T-helper 9 cell (primary cell): ENCODE measurements at places on chromosomes 5 and 9.

DNA sequence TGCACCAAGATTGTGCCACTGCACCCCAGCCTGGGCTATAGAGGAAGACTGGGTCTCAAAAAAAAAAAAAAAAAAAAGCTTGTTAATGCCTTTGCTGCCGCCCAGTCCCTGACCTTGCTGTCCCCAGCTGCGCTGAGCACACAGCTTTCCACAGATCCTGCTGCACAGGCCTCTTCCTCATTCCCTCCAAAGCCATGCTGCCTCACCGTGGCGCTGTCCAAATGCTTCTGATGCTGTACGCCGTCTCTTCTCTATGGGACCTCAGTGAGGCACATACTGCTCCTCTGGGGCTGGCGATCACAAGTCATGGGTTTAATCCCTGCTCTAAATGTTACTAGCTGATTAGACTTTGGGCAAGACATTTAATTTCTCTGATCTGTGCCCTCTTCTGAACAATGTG is 234.1 kb downstream of the FBXL7 start:
- DNase-seq = no peak

DNA sequence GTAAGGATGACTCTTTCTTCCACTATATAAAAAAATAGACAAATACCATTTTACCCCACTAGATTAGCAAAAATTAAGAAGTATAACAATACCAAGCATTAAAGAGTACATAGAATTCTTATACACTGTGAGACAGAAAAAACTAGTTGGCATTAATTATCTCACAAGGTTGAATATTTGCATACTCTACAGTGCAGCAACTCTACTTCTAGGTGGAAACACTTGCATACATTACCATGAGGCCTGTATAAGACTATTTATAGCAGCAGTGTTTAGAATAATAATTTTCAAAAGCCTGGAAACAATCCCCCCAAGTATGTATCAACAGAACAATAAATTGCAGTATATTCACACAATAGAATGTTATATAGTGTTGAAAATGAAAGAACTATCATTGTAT is 19.0 kb upstream of the PURA start:
- DNase-seq = no peak

DNA sequence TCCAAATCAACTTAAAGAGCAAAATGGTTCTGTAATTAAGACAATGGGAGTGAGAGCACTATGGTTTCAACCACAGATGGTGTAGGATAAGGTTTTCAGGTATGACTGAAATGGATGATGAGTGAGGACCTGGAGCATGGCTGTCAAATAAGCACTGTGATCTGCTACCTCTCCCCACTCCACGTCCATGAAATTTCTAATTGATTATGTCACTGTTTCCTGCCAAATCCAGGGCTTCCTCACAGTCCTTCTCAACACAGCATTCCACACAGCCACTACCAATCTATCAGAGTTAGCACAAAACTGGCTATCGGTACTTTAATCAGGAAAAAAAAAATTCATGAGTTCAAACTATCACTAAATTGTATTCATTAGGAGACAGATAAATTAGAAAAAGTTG is 420.4 kb upstream of the WWC1 start:
- no peak for DNase-seq

DNA sequence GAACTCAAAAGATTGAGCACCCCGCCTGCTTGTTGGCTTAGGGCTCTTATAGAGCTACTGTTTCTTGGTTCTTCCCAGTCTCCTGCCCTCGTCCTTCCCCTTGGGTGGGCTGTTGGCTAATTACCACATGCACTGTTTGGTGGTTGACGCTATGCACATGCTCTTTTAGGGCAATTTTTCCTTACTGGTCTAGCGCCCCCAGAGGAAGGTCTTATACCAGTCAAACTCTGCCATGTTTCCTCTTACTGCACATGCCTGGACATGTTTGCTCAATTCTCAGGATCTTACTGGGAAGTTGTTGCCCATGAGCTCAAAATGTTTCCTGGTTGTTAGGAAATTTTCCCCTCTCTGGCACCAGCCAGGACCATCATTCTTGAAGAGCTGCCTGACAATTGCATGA is 101.9 kb downstream of the SLC28A3 start:
- no peak for DNase-seq

DNA sequence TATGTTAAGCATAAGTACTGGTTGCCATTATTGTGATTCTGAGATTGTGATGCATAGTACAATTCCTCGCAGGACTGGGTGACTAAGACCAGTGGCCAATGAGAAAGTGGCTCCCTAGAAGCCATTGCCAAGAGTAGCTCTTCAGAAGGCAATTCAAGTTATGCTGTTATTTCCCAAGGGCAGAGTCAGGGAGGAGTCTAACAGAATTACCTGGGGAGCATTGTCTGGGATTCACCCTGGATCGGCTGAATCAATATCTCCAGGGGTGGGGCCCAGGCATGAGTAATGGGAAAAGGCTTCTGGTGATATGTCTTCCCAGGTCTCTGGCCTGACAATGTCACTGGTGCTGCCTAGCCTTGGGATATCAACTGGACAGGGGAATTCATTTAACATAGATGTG is 10.9 kb upstream of the ARHGEF28 start:
- no peak for DNase-seq

GRCh38 chr5:109252731-109253130 is 157.0 kb downstream of the PJA2 start:
- no peak for DNase-seq

GRCh38 chr5:82151204-82151603 is 127.0 kb downstream of the RPS23 start:
- no peak for DNase-seq

- no peak for DNase-seq
Observed at GRCh38 chr5:78753093-78753531, 104.5 kb upstream of the LHFPL2 start.

GRCh38 chr9:6757132-6757455 is 679 bp upstream of the KDM4C start:
- DNase-seq = peak; percentile 60

GRCh38 chr5:159971931-159972461 is 36.9 kb upstream of the TTC1 start:
- no peak for DNase-seq

DNA sequence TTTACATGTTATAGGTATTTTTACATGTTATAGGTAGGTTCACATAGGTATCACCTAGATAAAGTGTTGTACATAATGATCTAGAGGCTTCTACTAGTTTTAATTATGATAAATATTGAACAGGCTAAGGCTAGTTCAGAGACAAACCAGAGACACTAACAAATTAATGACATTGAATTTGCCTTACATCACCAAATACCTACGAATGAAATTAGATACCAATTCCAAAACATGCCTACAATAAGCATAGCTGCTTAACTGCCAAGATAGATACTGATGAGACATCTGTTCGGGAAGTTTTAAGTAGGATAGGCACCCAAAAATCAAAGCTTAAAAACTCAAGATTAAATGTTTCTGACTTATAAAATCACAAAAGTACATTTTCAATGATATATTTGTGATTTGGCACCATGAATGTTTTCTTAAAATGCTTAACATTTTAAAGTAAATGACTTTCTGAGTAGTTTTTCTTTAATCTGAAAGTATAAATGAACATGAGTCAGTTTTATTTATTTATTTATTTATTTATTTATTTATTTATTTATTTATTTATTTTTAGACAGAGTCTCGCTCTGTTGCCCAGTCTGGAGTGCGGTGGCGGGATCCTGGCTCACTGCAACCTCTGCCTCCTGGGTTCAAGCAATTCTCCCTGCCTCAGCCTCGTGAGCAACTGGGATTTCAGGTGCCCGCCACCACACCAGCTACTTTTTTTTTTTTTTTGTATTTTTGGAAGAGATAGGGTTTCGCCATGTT is 703.1 kb upstream of the ARRDC3 start:
- DNase-seq = no peak

DNA sequence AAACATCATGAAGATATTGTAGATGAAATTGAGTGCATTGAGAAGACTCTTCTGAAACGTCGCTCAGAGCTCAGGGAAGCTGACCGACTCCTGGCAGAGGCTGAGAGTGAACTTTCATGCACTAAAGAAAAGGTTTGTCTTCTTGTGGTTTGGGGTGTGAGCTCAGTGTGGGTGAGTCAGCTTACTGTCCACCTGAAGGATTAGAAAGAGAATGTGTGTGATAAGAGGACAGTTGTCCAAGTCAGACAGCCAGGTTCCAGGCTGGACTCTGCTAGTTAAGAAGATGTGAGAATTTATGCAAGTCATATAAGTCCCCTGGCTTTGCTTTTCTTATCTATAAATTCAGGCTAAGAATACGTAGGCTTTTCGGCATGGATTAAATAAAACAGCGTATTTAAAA is 46.9 kb downstream of the RAB14 start:
- no peak for DNase-seq

DNA sequence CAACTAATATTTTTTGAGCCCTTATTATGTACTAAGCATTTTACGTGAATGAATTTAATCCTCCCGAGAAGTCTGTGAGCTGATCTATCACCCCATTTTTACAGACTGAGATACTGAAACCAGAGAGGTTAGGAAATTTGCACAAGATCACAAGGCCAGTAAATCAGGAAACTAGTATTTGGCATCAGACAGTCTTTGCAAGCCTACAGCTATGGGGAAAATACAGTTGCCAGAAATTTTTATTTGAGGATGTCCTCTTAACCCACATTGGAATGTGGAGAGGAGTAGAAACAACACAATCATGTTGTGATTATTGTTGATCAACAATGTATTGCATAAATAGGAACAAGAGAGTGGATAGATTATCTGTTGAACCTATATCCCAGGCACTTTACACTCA is 2.3 kb upstream of the SLC46A2 start:
- DNase-seq = no peak

GRCh38 chr9:12817702-12818101 is 42.9 kb downstream of the LURAP1L start:
- DNase-seq = no peak

- no peak for DNase-seq
Observed at GRCh38 chr5:93153461-93153860, 427.6 kb downstream of the NR2F1-AS1 start.

DNA sequence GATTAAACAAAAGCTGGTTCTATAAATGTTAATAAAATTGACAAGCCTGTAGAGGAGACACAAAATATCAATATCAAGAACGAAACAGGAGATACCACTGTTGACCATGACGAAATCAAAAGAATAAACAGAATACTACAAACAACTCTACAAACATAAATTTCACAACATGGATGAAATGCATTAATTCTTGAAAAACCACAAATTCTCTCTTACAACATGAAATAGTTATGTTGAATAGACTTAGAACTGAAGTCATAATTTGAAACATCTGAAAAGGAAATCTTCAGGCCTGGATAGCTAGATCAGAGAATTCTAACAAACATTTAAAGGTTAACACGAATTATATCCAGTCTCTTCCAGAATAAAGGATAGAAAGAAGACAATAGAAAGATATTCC is 6.9 kb upstream of the SPATA31C1 start:
- DNase-seq = no peak
